ENCODE measurements at places on chromosomes 7 and 10. TPM values are rescaled to one million over a fixed set of nuclear protein-coding genes. Genes with fewer than 3 reads are reported as not detected.

DNA sequence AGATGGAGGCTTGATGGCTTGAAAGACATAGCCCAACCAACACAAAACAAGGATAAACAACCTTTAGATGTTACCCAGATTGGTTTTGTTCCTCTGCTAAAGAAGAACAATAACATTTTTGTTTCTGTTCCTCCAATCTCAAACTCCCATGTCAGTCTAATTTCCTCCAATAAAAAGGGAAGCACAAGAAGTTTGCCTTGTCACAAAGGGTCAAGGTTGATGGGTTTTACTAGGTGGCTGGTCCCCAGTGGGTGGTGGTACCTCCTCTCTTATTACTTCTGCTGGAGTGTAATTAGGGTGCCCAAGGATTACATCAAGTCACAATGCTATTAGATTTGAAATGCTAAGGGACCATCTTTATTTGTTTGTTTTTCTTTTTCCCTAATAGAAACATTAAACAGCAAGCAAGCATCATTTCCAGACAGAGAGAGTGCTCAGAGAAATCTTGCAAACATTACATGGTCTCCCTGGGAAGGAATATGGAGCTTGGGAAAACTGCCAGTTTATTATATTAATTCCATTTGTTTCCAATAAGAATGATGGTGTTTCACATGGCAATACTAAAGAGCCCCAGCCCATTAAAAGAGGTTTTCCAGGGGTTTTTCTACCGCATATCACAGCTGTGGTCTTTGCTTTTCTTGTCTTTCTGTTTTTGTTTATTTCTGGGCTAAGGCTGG lies 78.3 kb upstream of the AOAH start:
- DNase-seq, result no peak

GRCh38 chr7:105256761-105257231 lies 131.9 kb downstream of the SRPK2 start:
- no peak for DNase-seq

The EVX1 gene
- not detected for total RNA-seq

DNA sequence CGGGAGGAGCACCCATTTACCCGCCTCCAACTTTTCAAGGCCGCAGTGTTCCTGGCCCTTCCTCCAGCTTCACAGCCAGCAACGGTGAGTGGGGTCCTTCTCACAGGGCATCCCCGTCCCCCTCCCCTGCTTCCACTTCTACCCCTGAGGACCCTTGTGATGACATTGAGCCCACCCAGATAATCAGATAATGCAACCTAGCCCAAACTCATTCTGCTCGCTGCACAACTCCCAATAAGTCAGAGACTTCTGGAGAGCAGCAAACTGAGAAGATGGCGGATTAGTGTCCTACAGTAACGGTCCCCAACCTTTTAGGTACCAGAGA lies 74.5 kb downstream of the OAT start:
- no peak for DNase-seq

The NUTM2D gene
- 0.44 TPM for total RNA-seq

GRCh38 chr7:8131694-8132605 lies 130.0 kb downstream of the ICA1 start:
- no peak for DNase-seq

GRCh38 chr10:99329304-99329553 lies at the start of gene CNNM1:
TSS of gene CNNM1 (plus strand) at chr10:99329356. CDS start at chr10:99329388, 32 bp downstream.
- no peak for DNase-seq

DNA sequence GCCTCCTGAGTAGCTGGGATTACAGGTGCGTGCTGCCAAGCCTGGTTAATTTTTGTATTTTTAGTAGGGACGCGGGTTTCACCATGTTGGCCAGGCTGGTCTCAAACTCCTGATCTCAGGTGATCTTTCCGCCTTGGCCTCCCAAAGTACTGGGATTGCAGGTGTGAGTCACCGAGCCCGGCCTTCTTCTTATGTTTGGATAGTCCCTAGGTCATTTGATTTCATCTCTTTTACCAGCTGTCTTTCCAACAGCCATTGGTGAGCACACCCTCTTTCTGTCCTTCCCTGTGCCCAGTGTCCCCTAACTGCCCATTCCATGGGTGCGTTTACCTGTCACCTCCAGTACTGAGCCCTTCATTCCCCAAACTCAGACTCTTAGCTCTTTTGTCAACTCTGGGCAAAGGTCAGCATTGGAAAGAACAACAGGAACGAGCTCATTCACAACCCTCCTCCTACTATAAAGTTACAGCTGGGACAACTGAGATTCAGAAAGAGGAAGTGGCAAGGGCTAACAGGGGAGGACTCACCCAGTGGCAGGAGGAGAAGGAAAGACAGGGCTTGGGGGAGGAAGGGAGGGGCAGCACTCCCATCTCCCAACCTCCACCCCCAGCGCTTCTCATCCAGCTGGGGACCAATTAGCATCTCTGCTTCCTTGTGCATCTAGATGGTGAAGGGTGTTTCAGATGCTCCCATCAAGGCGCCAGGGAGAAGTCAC lies 5.6 kb downstream of the SSC4D start:
- no peak for DNase-seq

DNA sequence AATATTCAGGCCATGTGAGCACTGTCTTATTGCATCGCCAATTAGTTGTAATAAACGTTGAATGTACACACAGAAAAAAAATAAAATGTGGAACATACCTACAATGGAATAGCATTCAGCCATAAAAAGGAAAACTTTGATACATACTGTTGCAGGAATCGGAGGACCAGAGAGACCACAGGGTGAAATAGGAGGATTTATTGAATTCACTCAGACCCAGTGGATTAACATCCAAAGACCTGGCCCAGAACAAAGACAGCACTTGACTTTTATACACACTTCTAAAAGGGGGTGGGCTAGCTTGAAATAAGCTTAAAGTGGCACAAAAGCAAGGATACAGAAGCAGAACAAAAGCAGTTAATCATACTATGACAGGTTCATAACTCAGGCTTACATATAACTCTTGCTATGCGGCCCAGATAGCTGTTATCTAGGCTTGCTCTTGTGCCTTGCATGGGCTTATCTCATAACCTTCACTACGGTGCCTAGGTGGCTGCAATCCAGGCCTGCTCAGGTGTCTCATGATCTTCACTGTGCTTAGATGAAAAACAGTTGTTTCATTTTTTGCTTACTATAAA lies 292.2 kb upstream of the TAC1 start:
- DNase-seq, result no peak

The NAT16 gene
- total RNA-seq, result not detected

GRCh38 chr7:105178928-105179541 lies 165.0 kb downstream of the KMT2E start:
- no peak for DNase-seq

DNA sequence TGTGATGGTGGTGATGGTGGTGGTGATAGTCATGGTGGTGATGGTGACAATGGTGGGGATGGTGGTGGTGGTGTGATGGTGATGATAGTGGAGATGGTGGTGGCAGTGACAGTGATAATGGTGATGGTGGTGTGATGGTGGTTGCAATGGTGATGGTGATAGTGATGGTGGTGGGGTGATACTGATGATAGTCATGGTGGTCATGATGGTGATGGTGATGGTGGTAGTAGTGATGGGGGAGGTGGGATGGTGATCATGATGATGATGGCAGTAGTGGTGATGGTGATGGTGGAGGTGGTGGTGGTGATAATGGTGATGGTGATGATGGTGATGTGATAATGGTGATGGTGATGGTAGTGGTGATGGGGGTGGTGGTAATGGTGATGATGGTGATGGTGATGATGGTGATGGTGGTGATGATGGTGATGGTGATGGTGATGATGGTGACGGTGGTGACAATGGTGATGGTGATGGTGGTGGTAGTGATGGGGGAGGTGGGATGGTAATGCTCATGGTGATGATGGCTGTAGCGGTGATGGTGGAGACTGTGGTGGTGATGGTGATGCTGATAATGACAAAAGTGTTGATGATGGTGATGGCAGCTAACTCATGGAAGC lies 4.7 kb upstream of the PWWP2B start:
- DNase-seq, result no peak

The MMD2 gene
- not detected for total RNA-seq

The MNX1 gene
- not detected for total RNA-seq

The HTR7 gene
- total RNA-seq, result under 0.01 TPM

DNA sequence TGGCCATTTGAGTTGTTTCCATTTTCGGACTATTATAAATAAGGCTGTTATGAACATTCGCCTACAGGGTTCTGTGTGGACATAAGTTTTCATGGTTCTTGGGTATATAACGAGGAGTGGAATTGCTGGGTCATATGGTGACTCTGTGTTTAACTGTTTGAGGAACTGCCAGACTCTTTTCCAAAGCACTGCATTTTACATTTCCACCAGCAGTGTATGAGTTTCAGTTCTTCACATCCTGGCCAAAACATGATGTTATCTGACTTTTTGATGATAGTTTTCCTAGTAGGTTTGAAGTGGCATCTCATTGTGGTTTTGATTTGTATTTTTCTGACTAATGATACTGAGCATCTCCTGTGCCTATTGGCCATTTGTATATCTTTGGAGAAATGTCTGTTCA lies 5.4 kb downstream of the SUV39H2 start:
- DNase-seq, result peak; percentile 14

GRCh38 chr7:42931447-42931833 lies 534 bp downstream of the PSMA2 start:
- peak; percentile 24 for DNase-seq

- peak; percentile 66 for DNase-seq
These were observed 70.5 kb downstream of the ZMIZ1 start for GRCh38 chr10:79139124-79139835.

DNA sequence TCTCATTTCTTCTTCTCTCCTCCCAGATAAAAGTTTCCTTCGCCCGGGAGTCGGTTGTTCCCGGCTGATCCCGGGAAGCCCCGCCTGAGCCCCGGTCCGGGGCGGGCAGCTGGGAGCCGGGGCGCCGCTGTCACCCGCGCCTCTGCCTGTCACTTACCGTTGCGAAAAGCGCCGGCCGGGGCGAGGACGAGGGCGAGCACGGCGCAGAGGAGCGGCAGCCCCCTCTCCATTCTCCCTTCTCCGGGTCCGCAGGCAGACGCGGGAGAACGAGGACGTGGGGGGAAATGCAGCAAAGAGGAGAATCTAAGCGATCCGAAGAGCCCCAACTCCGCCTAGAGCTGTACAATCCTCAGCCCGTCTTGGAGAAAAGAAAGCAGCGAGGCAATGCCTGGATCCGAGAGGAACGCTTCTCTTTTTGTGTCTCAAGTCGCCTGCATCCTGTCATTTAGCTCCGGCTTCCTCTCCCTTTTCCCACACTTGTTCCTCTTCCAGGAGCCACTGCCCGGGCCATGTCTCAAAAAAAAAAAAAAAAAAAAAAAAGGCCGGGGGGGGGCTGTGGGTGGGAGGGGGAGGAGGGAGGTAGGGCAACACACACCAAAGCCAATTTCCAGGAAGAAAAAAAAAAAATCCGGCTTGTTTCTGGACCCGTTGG lies at the start of gene NRP1:
TSS of gene NRP1 (minus strand) at position 515 of the 652 bp plus-strand sequence. CDS start at position 230, 285 bp downstream.
- DNase-seq, result no peak

GRCh38 chr7:139680676-139681462 lies 96.9 kb downstream of the HIPK2 start:
- peak; percentile 97 for DNase-seq

- peak; percentile 28 for DNase-seq
These were observed 79.4 kb downstream of the ANKIB1 start for GRCh38 chr7:92325173-92325572.

- DNase-seq, result no peak
These were observed 7.0 kb downstream of the EBF3 start for GRCh38 chr10:129956876-129957673.

DNA sequence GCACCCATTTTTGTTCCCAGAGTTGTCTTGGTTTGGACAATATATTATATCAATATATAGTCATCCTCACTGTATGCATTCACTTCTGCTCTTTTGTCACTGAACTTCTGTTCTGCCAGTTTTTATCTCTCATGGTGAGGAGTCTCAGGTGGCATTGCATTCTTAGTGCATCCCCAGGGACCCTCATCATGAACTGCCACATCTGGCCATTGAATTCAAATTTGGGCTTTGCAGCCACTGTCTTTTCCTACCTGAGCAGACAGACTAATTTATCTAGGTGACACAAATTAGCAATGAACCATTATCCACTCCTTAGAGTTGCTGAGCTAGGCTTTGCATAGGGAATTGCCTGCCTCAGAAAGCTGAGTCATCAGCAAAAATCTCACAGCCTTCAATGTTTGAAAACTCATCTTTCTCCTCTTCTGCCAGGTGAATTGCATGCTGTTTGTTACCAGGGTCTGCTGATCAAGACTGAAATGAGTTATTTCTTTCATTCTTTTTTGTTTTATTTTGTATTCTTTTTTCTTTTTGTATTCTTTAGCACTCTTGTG lies 316.8 kb upstream of the MTPN start:
- no peak for DNase-seq

The HK1 gene
- 93.3 TPM for total RNA-seq

GRCh38 chr10:127715782-127716378 lies 21.1 kb upstream of the FOXI2 start:
- peak; percentile 63 for DNase-seq

DNA sequence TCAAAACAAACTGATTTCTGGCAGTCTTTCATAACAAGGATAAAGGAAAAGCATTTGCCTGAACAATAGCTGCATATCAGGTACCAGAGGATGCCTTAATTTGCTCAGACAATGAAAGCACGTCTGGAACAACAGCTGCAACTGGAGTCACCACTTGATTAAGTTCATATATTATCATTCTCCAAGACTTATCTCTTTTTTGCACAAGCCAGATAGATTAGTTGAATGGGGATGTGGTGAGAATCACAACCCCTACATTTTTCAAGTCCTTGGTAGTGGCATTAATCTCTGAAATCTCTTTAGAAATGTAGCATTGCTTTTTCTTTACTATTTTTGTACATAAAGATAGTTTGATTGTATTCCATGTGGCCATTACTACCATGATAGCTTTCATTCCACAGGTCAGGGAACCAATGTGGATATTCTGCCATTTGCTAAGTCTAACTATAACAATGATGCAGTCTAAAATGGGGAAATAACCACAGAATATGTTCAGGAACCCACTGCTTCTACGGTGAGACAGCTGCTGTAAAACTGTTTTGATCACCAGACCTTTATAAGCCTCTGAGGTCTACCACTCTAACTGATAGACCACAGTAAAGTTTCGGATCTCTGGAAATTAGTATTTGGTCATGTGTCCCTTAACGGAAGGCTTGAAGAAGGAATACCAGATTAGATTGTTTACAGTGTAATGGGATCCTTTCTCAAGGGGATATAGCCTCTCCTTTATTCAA lies 1176.2 kb downstream of the DNAJB9 start:
- DNase-seq, result no peak

GRCh38 chr10:114709984-114710383 lies 51.9 kb upstream of the ABLIM1 start:
- no peak for DNase-seq

The CCDC201 gene
- total RNA-seq, result not detected

The ACTR3C gene
- 8.3 TPM for total RNA-seq

DNA sequence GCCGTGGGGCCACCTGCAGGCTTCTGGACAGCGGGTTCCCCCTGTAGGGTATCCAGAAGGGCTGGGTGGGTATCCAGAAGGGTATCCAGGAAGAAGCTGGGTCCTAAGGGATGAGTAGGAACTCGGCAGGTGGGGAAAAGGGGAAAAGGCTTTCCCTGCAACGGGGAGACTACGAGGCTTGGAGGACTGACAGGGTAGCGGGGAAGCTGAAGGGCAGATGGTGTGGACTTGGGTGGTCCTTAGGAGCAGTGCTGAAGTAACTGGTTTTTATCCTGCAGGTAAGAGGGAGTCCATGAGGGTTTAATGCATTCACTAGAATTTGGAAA lies 525 bp downstream of the UBE2D4 start:
- no peak for DNase-seq

The RAPGEF5 gene
- 110 TPM for total RNA-seq

- no peak for DNase-seq
These were observed 21.6 kb downstream of the GARS1 start for GRCh38 chr7:30616318-30616717.

All from lung microvascular endothelial cell (primary cell).